T-helper 9 cell (primary cell): ENCODE measurements at places on chromosomes 12 and 14.

GRCh38 chr14:54931101-54931500 lies 28.5 kb upstream of the GCH1 start:
- DNase-seq: no peak

DNA sequence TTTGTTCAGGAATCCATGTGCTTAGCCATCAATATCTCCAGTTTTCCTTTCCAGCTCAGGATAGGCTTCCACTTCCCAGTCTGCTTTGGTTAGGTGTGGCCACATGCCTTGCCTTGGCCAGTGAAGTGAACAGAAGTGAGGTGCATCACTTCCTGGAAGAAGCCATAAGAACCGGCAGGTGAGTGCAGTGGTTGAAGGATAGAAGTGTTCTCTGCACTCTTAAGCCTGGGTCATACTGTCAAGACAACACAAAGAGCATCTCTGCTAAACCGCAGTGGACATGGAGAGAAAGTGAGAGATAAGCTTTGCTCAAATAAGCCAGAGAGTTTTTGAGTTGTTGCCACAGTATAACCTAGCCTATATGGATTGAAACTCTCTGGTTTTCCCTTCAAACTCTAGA lies 11.4 kb downstream of the GNG2 start:
- DNase-seq: no peak

DNA sequence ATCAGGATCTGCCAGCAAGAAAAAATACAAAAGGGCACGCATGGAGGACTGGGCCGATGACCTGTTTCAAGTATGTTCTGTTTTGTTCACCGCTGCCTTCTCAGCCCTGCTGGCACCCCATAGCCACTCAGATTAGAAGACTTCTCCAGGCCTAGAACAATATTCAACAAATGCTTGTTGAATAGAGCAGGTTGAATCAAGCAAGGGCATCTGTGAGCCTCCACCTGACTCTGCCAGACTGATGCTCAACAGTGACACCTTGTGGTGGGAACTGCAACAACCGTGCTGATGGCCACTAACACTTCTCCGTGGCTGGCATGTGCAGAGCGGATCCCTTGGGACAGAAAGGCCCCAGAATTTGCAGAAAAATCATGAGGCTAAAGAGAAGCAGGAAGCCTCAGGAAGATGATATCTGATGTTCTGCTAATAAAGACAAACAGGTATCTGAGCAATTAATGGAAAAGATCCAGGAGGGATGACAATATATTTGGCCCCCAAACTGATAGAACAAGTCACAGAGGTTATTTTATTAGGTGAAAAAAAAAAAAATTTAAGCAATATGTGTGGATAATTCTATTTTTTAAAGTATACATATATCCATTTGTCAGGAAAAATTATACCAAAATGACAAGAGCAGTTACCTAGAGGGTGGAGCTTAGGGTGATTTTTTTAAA lies 114.3 kb downstream of the KSR2 start:
- peak; percentile 20 for DNase-seq

- no peak for DNase-seq
These were observed 3.7 kb downstream of the ACACB start for GRCh38 chr12:109120095-109120494.
